ENCODE measurements at places on chromosomes 11 and 22.
A peak's percentile ranks its signal among the peaks of the same experiment; 100 is the strongest.

- DNase-seq = no peak
Measured at GRCh38 chr11:6219359-6219758, 14.0 kb downstream of the C11orf42 start.

DNA sequence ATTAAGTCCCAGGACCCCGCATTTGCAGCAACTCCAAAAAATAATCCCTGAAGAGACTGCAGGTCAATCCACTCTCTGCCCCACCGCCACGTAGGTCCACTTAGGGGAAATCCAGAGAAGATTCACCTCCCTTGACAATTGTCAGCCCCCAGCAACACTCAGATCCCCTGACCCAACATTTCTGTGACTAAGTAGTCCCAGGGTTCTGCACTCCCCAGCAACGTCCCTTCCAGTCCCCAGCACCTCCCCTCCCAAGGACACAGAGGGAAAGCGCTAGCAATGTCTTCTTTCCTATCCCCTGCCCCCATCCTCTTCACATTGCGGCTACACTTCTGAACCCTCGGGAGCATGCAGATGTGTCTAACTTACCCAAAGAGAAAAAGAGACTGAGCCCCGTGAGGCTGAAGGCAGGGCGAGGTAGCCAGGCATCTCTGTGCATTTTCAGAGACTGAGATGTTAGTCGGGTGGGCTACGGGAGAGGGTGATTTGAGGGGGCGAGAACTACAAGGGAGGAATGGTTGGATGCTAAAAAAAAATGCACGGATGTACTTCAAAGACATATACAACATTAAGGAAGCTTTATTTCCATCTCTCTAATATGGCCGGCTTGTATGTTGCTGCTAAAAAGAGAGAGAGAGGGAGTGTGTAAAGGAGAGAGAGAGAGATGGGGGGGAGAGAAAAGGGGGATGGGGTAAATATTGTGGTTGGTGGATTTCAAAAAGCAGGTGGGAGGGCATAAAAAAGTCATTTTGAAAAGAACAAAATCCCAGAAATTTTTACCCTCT is at the start of gene SCN2B:
TSS of gene SCN2B (minus strand) at position 647 of the 785 bp plus-strand sequence. CDS start at position 439, 208 bp downstream.
- DNase-seq = no peak

- DNase-seq = no peak
Measured at GRCh38 chr11:36774603-36775002, 176.6 kb upstream of the RAG2 start.

- DNase-seq = no peak
Measured at GRCh38 chr11:80521592-80521991, 1080.8 kb upstream of the TENM4 start.

GRCh38 chr22:17703811-17704210 is 65.3 kb downstream of the BCL2L13 start:
- no peak for DNase-seq

DNA sequence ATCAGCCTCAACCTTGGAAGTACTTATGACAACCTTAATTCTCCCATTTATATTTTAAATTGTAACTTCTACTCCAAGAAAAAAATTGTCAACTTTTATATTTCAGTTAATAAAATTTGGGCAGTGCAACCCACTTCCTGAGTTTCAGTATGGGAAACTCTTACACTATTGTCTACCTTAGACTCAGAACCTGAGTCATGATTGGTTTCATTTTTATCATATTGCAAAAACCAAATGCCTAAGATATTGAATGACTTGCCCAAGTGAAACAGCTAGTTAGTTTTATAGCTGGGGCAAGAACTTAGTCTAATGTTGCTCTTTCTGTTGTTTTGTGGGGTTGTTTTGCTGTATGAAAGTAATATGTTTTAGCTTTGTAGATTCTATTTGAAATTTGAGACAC is 334.0 kb upstream of the ARHGAP42 start:
- no peak for DNase-seq

DNA sequence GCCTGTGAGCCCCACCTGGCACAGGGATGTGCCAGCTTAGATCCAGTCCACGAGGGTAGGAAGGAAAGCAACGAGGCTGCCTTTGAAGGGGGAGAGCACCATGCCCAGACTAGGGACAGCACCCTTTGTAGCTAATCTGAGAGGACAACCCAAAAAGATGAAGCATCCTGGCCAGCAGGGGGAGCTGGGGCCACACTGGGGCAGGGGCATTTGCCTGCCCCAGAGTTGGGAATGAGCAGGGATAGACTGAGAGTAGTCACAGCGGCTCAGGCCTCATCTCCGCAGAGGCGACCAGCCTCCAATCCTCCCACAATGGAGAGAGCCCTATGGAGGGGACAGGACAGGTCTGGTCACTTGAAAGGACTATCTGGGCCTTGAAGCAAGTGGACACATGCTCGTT is 16.4 kb downstream of the LMO1 start:
- peak; percentile 70 for DNase-seq

- no peak for DNase-seq
Measured at GRCh38 chr11:78783846-78784245, 209.2 kb upstream of the NARS2 start.

- peak; percentile 95 for DNase-seq
Measured at GRCh38 chr11:44564670-44565210, 723 bp upstream of the CD82 start.

DNA sequence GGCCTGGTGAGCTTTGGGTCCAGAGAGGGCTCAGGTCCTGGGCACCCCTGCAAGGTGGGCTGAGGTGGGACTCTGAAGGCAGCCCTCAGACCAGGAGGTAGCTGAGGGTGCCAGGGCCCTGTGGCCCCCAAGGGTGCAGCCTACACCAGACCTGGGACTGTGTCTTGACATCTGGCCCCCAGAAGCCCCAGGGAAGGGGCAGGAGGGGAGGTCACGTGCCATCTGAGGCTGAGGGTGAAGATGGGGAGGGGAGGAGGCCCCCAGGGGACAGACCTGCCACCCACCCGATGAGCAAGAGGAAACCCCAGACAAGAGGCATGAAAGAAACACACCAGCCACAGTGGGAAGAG is 520.2 kb downstream of the BRD1 start:
- no peak for DNase-seq

DNA sequence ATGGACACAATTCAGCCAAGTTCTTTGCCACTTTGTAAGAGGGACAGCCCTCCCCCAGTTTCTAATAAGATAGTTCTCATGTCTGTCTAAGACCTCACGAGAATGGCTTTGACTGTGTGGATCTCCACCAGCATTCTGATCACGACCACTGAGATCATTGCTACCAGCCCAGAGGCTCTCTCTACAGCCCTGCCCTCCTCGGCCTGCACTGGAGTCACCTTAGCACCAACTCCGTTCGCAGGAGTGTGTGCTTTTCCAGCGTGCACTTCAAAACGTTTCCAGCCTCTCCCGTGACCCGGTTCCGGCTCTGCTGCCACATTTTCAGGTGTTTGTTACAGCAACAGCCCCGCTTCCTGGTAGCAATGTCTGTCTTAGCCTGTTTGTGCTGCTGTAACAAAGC is 26.2 kb downstream of the TSPAN32 start:
- peak; percentile 70 for DNase-seq

- no peak for DNase-seq
Measured at GRCh38 chr11:10796191-10796590, 12.5 kb downstream of the EIF4G2 start.

- DNase-seq = no peak
Measured at GRCh38 chr22:46801826-46802607, 39.6 kb downstream of the TBC1D22A start.

DNA sequence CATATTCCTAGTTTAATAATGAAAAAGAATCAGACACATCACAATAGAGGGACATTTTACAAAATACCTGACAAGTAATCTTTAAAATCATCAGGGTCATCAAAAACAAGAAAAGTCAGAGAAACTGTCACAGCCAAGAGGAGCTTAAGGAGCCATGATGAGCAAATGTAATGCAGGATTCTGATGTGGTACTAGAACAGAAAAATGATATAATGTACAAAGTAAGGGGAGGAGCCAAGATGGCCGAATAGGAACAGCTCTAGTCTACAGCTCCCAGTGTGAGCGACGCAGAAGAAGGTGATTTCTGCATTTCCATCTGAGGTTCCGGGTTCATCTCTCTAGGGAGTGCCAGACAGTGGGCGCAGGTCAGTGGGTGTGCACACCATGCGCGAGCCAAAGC is 198.0 kb upstream of the FAT3 start:
- DNase-seq = no peak

GRCh38 chr11:115527534-115528125 is 23.4 kb upstream of the CADM1 start:
- no peak for DNase-seq

- DNase-seq = peak; percentile 82
Measured at GRCh38 chr22:25741692-25742626, at the start of gene MYO18B. Gene MYO18B (plus strand): TSS chr22:25742188. CDS start chr22:25761093, 18,905 bp downstream.

GRCh38 chr11:1628506-1629325 is 859 bp upstream of the KRTAP5-5 start:
- peak; percentile 63 for DNase-seq

GRCh38 chr11:104968856-104969776 is 742 bp upstream of the CASP4 start:
- DNase-seq = peak; percentile 74

DNA sequence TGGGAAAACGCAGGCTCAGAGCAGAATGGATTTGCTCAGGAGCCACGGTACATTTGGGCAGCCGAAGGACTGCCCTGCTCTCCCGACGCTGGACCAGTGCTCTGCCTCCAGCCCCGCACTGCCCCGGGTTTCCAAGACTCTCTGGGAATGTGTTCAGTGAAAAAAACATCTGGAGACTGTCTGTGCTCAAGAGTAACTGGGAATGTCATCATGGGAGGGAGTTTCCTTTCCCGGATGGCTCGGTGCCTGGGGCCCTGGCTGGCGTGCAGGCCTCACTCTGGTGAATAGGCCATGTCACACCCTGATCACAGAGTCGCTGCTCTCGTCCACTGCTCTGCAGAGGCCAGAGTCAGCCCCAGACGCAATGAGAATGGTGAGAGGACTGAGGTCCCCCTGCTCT is 9.8 kb upstream of the APOL6 start:
- peak; percentile 87 for DNase-seq

- peak; percentile 83 for DNase-seq
Measured at GRCh38 chr22:38881997-38882879, 10.2 kb upstream of the CBX6 start.

DNA sequence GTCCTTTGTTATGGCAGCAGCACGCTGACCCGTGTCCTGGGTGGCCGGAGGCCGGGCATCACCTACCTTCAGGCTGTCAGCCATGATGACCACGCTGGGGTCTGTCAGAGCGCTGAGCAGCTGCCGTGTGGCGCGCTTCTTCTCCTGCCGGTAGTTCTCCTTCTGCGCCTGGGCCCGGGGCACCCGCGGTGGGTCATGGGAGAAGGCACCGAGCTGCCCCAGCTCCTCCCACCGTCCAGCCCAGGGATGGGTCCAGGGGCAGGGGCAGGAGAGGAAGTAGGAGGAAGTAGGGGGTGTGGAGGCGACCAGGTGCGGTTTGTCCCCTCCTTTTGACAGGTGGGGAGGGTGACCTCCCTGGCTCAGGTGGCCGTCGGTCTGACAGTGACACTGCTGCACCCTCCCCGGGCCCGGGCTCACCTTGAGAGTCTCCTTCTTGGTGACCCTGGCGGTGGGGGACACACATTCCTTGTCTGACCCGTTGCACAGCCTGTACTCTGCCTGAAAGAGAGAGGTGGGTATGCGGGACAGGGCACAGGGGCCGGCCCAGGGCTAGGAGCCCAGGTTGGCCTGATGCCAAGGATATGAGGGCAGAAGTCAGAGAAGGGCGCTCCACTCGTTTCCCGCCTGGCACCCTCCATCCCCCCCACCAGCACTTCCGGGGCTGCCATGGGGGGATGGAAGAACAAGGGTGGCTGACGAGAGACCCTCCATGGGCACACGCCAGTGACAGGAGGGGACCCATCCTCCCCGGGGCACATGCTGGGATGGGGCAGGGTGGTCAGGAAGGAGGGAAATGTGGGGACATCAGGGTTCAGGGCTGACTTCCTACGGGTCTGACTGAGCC is 43.0 kb downstream of the OSBPL5 start:
- peak; percentile 47 for DNase-seq

DNA sequence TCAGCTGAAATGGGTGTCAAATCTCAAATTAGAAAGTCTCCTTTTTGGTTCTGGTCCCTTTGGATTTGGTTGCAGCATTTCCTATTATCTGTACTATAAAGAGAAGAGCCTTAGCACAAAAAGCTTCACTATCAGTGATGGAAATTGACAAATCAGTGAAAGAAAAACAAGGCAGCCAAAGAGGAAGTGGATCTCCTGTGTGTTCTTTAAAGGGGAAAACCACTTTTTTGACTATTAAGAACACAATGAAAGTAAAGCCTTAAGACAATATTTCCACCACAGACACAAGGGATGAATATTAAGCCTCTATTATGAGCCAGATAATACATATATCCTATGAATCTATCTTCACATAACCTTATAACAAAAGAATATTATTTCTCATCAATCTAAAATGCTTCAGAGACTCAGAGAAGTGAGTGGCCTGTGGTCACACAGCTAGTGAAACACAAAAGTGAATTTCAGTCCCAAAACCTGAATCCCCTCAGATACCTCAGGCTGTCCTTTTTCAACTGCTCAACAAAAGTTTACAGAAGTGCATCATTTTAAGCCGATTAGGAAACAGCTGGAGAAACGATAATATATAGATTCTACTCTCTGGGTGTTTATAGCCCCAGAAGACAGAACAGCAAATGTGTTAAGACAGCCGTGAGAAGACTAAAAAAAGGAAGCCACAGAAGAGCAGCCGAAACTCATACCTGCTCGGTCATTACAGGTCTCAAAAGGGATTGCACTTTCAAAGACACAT is 24.4 kb upstream of the FSHB start:
- no peak for DNase-seq

- no peak for DNase-seq
Measured at GRCh38 chr11:45603946-45604682, 61.3 kb downstream of the CHST1 start.

GRCh38 chr22:47564158-47564450 is 801.7 kb downstream of the TBC1D22A start:
- DNase-seq = no peak

Data from aorta (tissue), 5 donors.